ENCODE measurements at places on chromosomes 16 and 17.

DNA sequence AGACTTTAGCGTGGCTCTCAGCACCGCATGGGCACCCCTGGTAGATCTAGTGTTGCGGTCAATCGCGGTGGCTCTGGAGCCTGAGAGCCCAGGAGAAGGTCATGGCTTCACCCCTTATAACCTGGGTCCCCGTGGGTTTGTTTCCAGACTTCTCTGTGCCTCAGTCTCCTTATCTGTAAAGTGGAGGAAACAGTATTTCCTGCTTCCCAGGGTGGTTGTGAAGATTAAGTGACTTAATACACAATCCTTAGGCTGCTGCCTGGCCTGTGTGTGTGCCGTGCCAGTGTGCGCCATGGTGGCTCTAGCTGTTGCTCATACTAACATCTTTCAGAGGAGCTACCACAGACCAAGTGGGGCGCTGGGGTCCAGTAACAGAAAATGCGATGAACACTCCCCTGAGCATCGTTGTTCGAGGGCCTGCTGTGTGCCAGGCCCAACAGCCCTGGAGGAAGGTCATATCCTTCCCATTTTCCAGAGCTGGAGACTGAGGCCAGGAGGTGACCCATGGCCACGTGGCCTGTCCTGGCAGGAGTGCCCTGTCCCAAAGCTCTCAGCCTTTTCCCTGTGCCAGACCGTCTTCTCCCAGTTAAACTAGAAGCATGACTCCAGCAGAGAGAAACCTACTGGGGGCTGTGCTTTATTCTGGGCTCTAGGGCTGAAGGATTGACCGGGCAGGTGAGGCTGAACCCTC is 70.1 kb downstream of the CMIP start:
- DNase-seq: no peak

- DNase-seq: no peak
Measured at GRCh38 chr16:84647828-84648594, at the start of gene KLHL36. Gene KLHL36, plus strand, starts transcription at chr16:84648511. Its CDS starts 2,357 bp downstream, at chr16:84650868.

- no peak for DNase-seq
Measured at GRCh38 chr17:75352079-75352569, 53.4 kb downstream of the GRB2 start.

DNA sequence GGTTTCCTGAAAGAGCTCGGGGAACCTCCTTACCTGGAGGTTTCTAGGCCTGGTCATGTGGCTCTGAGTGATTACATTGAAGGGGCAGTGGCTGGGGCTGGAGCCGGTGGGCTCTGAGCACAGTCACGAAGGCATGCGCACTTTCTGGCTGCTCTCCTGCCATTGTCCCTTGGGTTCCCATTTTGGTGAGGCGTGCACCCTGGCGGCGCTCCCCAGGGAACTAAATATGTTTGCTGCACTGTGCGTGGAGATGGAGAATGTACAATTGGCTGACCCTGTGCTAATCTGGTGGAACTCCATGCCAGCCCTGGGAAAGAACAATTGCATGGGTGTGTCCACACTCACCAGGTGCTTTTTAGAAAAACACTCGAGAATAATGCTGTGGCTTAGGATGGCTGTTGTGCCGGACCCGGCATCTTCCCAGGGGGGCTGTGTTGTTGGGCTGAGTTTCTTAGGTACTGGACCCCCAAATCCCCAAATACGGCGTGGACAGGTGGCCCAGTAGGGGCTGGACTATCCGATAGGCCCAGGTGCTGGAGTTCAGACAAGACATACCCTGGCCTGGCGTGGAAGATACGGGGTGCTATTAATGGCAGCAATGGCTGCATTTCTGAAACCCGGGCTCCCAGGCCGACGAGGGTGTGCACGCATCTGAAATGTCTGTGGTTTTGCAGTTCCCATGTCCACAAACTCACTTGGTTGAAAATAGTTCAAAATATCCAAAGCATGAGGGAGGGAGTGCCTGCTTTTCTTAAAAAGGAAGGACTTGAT is 230.5 kb downstream of the SEC14L1 start:
- DNase-seq: no peak

- no peak for DNase-seq
Measured at GRCh38 chr17:29096094-29096493, 53.2 kb downstream of the PIPOX start.

DNA sequence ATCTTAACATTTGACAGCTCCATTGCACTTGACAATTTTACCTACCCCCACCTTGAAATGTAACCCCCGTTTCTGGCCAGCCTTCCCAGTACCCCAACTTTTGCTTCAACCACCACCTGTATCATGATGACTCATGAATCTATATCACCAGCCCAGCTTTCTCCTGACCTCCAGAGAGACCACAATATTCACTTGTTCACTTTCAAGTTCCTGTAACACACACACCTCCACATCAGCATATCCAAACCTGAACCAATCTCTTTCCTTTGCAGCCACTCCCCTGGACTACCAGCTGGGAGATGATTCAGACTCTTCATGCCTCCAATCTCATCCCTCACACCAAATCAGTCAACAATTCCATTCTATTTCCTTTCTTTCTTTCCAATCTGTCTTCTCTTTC is 8.0 kb downstream of the SMG6 start:
- DNase-seq: no peak

- DNase-seq: no peak
Measured at GRCh38 chr16:56689171-56689570, 6.9 kb downstream of the MT1X start.

DNA sequence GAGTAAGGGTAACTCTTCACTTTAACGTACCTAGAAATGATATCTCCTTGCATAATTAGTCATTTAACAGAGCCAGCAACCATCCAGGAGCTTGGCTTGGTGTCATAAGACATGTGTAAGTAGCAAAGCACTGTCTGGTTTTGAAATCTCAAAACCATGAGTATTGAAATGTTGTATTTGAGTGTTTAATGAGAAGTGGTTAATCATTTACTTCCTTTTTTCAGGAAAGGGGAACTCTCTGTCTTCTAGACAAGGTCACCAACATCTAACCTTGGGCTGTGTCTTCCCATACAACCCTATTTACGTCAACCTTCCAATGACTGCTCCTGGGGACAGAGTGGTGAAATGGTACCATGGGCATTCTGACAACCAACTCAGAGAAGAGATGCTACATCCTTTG is 27.1 kb downstream of the PMP22 start:
- no peak for DNase-seq

- DNase-seq: no peak
Measured at GRCh38 chr17:20156196-20157000, 147.2 kb downstream of the SPECC1 start.

All from esophagus squamous epithelium (tissue), 5 donors.